ENCODE measurements at places on chromosomes 16 and 17.

GRCh38 chr17:71726341-71726740 is 394.5 kb upstream of the SOX9 start:
- DNase-seq: no peak

DNA sequence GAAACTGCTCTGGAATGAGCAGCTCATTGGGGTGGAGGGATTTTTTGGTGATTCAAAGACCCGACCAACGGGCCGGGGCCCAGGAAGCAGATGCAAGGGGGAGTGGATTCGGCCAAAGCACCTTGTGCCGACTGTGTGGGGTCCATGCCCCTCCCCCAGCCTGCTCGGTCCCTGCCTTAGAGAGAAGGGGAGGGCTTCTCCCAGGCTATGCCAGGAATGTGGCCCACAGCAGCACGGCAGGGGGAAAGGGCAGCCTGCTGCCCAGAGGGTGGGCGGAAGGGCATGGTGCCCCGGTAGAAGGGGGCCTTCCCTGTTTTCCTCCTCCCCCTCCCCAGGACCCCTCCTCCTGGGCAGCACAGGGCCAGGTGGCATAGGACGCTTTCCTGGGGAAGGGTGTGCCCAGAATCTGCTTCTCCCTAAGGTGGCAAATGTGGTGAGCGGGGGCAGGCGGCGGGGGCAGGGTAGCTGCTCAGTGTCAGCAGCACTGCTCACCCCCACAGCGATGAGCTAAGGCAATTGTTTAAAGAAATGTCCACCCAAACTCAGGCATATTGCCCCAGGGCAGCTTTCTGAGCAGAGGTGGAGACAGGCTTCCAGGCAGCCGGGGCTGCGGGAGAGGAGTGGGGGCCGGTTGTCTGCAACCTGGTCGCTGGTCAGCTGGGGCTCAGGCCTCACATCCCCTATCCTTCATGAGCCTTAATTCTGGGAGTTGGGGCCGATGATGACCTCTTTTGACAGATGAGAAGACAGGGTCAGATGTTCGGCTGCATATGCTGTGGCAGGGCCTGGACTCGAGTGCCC is 33.9 kb upstream of the MLKL start:
- DNase-seq: peak; percentile 55

GRCh38 chr16:4904942-4905615 is 31.9 kb downstream of the PPL start:
- DNase-seq: no peak

DNA sequence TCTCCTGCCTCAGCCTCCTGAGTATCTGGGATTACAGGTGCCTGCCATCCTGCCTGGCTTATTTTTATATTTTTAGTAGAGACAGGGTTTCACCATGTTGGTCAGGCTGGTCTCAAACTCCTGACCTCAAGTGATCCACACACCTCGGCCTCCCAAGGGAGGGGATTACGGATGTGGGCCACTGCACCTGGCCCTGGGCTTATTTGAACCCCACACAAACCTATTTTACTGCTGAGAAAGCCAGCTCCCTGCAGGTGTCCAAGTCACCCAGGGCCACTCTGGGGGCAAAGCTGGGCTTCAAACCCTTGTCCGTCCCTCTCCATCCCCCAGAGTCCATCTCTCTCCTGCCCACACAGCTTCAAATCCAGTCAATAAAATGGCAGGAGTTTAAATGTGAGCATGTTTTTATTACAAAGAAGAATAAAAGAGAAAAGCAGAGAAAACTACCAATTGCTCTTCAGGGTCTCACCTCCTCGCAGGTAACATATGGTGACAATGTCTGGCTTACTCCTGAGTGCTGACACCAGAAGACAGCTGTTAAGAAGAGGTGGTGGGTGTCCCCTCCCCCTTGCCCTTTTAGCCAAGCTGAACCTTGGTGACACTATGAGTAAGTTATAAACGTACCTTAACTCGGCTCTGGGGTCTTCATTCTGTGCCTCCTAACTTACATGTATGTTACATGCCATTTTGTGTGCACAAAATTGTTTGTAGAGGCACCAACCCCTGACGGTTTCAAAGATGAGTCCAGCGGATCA is 45.4 kb downstream of the LAT start:
- no peak for DNase-seq

DNA sequence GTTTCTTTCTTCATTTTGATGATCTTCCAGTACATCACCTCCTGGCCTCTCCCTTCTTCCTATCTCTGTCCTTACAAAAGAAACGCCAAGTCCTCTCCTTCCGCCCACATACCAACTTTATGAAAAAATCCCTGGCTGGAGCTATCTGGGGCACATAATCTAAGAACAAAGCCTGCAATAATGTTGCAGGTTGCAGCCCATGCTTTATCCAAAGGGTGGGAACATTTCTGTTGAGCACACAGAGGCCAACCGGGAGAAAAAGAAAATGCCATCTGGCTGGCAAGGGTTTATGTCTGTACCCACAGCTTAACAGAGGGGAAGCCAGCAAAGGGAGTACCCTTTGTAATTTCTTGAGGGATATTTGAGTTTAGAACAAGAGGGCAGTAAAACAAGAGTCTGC is 409.6 kb downstream of the SOX9 start:
- DNase-seq: no peak

DNA sequence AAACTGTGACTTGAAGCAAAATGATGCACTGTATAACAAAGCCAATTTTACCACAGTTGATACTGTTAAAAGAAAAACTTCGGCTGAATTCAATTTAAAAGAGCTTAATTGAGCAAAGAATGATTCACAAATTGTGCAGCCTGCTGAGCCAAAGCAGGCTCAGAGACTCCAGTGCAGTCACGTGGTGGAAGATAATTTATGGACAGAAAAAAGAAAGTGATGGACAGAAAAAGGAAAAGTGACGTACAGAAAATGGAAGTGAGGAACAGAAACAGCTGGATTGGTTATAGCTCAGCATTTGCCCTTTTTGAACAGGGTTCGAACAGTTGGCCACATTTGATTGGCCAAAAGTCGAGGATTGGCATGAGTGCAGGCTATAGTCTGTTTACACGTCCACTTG is 25.7 kb downstream of the ZSWIM7 start:
- DNase-seq: no peak

DNA sequence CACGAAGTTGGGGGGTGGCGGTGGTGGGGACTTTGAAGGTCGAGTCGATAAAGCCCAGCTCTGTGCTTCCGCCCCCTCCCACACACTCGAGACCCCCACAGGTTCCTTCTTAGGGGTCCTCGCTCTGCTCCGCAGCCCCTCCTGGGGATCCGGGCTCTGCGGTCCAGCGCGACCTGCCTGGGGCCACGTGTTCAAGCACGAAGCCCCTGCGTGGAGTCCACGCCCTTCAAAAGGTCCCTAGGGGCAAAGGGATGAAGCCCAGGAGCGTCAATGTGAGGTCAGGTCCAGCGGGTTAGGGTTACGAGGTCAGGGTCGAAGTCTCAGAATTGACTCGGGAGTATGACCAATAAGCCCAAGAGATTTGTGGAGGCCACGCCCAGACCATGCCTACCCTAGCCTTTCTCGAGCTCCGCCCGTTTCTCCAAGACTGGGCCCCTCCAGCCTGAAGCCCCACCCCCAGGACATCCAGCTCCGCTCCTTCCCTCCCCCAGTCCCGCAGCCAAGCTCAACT is 786 bp upstream of the CACNA1G start:
- peak; percentile 65 for DNase-seq

DNA sequence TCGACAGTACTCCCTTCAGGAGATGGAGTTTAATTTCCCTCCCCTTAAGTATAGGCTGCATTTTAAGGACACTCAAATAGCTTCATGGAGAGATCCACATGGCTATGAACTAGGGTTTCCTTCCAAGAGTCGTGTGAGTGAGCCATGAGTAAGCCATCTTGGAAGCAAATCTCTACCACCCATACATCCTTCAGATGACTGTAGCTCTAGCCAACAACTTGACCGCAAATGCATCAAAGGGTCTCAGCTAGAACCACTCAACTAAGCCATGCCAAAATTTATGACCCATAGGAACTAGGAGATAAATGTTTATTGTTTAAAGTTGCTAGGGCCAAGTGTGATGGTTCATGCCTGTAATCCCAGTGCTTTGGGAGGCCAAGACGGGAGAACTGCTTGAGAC is 43.4 kb downstream of the METTL16 start:
- no peak for DNase-seq

- DNase-seq: peak; percentile 54
These were observed 30.1 kb upstream of the MED9 start for GRCh38 chr17:17446666-17447155.

GRCh38 chr16:3788711-3789374 is 71.5 kb upstream of the TRAP1 start:
- no peak for DNase-seq

- no peak for DNase-seq
These were observed 11.1 kb downstream of the LDHD start for GRCh38 chr16:75105306-75106061.

GRCh38 chr17:39212195-39212810 is 12.2 kb downstream of the RPL19 start:
- no peak for DNase-seq

- no peak for DNase-seq
These were observed 54.1 kb upstream of the CREBBP start for GRCh38 chr16:3934491-3935181.

GRCh38 chr16:78869492-78869891 is 731.0 kb downstream of the MAF start:
- no peak for DNase-seq

DNA sequence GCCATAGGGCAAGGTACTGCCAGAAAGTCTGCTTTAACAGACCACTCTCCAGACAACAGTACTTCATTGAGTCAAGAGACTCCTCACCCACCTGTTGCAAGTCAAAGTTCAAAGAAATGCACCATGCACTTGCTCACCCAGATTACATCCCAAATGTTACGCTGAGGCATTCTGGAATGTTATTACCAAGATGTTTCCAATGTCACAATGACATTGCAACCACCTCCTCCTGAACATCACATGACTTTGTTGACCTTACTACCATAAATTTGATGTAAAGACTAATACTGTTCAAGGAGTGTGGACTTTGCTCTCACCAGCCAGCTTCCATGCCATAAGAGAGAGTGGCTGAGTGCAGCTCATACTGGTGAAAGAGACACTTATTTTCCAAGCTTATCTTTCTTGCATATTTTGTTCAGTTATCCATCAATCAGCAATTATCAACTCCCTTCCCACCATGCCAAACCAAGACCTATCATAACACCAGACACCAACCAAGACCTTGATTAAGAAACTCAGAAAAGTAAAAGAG is 58.5 kb upstream of the BCAR1 start:
- DNase-seq: no peak

DNA sequence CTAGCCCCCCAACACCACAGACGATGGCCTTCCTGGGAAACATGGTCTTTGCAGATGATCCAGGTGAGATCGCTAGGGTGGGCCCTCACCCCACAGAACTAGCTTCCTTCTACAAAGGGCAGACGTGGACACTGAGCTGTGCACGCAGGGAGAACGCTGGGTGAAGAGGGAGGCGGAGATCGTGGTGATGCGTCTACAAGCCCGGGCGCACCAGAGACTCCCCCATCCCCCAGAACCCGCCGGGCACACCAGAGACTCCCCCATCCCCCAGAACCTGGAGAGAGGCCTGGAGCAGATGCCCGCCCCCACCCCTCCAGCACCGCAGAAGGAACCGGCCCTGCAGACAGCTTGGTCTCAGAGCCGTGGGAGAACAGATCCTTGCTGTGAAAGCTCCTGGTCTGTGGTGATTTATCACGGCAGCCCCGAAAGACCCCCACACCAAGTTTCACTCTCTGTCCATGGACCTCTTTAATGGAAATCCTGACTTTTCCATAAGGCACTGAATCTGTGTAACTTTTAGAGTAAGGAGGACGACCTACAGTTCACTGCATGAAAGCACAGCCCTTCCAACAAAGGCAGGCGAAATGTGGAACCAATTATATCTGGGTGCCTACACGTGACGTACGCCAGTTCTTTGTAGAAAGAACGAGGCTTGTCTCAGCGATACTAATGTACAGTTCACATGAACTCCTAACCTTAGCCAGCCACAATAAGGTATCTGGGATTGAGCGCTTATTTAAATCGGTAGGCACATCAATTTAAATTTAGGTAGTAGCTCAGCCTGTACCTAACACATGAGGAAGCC is 88.5 kb downstream of the ANKRD11 start:
- DNase-seq: no peak

DNA sequence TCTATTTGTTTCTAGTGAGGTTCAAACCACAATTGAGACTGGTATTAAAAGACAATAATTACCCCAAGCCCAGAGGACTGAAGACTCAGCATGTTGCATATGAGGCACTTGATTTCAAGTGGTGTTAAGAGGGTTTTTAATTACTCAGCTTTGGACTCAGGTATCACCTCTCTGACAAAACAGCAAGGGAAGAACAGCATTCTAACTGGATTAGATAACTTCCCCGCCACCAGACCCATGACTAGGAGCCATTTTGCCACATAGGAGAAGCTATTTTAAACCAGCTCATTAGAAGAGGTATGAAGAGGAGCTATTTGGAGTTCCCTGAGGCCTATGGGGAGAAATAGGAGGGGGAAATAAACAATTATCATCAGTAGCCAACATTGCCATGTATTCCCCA is 226.1 kb upstream of the TOX3 start:
- DNase-seq: no peak

- no peak for DNase-seq
These were observed 16.7 kb downstream of the IL34 start for GRCh38 chr16:70662991-70663523.
